ENCODE measurements at places on chromosomes 1 and 21. TPM values are rescaled to one million over a fixed set of nuclear protein-coding genes. Genes with fewer than 3 reads are reported as not detected.

The ARHGAP29 gene
- 15.3 TPM for polyA plus RNA-seq

The GBP6 gene
- 0.35 TPM for polyA plus RNA-seq

The TEX38 gene
- 0.41 TPM for polyA plus RNA-seq

The DFFA gene
- 39.5 TPM for polyA plus RNA-seq

The NLRP3 gene
- 3.1 TPM for polyA plus RNA-seq

The HSPA6 gene
- polyA plus RNA-seq: 1.2 TPM

The S100A14 gene
- polyA plus RNA-seq: not detected

The OSCP1 gene
- polyA plus RNA-seq: 23.8 TPM

The MARK1 gene
- 33.7 TPM for polyA plus RNA-seq

The ATP5IF1 gene
- 307 TPM for polyA plus RNA-seq

The HCRTR1 gene
- 6.5 TPM for polyA plus RNA-seq

The CR1 gene
- polyA plus RNA-seq: 0.22 TPM

The RGS13 gene
- not detected for polyA plus RNA-seq

The AHDC1 gene
- 68.9 TPM for polyA plus RNA-seq

The SPATA17 gene
- polyA plus RNA-seq: 8.4 TPM

The CCDC27 gene
- polyA plus RNA-seq: 0.11 TPM

The ACTL8 gene
- 0.23 TPM for polyA plus RNA-seq

The PARS2 gene
- polyA plus RNA-seq: 5.6 TPM

Measured in spinal cord (tissue), 10 donors.